ENCODE measurements at places on chromosomes 5 and 9.
A peak's percentile ranks its signal among the peaks of the same experiment; 100 is the strongest.

DNA sequence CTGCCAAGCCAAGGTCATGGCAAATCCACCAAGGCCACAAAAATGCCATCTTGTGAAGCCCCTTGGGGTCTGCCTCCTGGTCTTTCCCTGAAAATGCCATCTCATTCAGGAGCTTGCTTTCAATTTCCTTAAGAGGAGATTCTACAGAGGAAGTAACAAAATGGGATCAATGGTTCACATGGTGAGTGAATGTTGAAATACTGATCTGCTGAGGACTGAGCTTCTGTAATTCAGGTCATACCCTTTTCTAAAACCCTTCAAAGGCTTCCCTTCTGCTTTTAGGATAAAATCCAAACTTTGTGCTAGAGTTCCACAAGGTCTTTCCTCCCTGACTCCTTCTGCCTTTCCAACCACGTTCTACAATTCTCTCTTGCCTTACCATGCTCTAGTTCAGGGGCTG lies 24.7 kb upstream of the NR3C1 start:
- DNase-seq, result no peak

- DNase-seq, result no peak
Measured at GRCh38 chr5:7018198-7018597, 305.0 kb downstream of the TENT4A start.

DNA sequence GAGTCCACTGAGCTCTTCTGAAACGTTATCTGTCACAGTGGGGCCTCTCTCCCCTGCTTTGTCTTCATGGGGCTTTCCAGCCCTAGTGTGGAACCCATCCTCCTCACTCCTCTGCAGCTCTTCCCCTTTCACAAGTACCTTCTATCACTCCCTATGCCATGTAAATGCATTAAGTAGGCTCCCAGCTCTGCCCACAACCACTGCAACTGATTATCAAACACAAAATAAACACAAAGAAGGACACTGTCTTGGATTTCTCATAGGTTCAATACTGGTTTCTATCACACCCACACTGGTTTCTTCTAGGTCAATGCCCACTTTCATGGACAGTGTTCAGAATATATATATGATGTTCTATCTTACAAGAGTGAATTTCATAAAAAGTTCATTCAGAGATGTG lies 139.4 kb downstream of the GNAQ start:
- no peak for DNase-seq

DNA sequence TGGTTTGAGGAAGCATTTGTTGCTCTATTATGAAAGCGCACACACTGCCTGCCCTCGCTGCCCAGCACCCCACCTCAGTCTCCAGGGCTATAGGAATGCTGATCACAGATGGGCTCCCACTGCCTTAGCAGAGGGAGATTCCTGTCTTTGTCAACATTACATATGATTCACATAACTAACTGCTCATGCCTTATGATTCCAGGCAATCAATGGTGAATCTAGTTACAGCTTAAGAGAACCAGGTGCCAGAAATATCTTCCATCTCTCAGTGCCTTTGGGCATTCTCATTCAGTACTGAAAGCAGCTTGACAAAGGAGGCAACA lies 458.9 kb upstream of the C9orf72 start:
- no peak for DNase-seq

DNA sequence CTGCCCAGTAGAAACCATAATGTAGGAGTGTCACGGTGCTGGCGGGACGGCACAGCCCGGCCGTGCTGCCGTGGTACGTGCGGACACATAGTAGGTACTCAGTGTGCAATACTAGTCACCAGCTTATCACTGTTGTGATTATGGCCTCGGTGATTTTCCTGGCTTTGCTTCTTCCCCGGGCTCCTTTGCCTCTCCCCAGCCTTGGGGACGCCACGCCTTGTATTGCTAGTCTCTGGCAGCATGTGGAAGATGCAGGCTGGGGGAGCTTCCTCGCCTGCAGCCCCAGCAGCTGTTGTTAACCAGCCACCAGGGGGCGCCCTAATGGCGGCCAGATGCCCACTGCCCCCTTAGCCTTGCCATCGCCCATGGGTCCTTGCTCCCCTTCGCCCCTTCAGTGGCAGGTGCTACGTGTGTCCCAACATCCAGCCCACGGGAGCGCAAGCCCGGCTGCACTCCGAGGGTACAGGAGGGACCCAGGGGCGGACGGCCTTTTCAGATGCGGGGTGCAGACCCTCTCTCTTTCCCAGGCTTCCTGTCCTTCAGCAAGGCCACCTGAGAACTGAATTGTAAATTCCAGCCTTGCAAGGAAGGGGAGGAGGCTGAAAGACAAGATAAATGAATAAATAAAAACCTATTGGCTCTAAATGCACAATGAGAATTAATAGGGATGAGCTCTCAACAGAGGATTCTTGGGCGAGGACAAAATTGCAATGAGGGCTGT lies 8.0 kb downstream of the NTNG2 start:
- peak; percentile 58 for DNase-seq

DNA sequence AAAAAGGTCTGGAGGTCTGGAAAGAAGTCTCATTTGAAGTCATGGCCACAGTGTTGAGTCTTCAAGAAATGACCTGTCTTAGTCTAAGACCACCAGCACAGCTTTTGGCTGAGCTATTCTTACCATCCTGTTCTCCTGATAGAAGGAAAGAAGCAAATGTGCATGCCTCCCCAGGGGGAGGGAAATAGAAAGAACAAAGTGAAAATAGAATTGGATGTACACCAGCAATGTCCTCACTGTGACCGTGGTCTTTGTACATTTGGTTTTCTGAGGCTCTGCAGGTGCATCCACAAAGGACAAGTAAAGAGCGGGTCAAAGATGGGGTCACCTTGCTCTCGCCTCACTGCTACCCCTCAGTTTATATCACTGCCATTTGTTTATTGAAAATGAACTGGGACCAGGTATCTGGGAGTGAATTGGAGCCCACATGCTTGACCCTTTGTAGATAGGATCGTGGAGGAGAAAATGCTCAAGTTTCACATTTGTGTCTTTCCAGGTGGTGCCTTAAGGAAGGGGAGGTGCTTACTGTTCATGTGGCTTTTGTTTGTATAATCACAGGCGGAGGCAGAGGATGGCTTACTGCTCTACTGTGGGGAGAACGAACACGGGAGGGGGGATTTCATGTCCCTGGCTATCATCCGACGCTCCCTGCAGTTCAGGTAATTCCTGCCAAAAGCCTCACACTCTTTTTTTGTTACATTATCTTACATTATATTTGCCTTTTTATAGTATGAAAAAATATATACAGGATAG lies 147.8 kb downstream of the LIFR start:
- DNase-seq, result no peak

DNA sequence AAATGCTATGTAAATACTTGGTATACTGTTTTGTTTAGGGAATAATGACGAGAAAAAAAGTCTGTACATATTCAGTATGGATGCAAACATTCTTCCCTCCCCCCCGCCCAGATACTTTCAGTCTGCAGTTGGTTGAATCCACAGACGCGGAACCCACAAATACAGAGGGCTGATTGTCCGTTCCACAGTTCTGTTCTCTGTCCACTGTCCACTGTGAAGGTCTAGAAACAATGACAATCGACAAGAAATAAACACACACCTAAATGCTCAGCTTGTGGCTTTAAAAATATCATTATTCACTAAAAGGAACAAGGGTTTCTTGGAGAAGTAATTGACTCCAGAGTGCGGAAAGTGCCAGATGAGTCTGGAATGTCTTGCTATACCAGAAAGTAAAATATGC lies 109.1 kb downstream of the TMEM161B start:
- no peak for DNase-seq

DNA sequence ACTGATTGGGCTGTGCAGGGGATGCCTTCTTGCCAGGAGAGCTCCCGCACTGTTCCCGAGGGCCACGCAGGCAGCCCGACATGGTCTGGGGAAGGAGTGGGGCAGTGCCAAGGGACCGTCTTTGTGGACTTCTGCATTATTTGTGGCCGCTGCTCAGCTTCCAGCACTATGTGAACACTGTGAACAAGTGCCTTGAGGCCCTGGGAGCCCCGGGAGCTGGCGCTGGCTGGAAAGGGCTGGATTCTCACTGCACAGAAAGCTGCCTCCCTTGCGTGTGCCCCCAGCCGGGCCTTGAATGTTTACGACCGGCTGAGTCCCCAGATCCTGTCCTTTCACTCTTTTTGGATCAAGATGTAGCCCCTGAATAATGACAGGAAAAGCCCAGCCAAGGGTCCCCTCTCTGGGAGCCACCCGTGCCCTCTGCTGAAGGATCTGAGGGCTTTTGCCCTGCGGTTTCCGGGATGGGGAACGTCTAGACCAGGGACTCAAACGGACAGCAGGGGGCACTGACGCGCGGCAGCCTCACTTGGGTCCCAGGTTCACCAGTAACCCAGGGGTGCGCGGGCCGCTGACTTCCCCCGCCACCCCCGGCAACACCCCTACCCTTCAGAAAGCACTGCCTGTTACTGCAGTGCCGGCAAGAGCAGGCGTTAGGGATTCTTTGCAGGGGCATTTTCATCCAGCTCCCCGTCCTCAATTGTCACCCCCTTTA lies 98.9 kb upstream of the FCN2 start:
- peak; percentile 12 for DNase-seq

GRCh38 chr5:54063817-54064216 lies 246.6 kb downstream of the ARL15 start:
- no peak for DNase-seq

DNA sequence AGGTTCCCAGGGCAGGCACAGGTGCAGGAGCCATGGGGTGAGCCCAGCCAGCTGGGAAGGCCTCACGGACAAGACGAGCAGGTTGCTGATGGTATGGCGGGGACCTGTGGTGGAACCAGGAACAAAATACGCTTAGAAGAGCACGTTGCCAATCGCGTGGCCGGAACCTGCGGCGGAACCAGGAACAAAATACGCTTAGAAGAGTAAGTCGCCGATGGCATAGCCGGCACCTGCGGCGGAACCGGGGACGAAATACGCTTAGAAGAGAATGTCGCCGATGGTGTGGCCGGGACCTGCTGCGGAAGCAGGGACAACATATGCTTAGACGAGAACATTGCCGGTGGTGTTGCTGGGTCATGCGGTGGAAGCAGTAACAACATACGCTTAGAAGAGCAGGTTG lies 23.5 kb upstream of the SPATA31E1 start:
- no peak for DNase-seq

DNA sequence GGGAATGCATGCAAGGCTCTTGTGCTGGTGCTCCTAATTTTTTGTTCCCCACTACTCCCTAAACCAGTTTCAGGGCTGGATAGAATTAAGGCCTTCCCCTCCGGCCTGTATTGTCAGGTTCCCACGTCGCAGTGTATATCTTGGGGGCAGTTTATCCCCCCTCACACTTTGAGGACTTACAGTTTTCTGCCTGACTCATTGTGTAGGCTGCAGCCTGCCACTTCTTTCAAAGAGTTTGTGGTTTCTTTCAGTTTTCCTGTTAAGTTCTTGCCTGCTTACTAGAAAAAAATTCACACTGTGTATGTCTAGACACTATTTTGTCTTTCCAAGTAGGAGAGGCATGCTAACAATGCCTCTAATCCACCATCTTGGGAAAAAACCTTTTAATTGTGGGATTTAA lies 28.4 kb upstream of the BTNL3 start:
- DNase-seq, result no peak

DNA sequence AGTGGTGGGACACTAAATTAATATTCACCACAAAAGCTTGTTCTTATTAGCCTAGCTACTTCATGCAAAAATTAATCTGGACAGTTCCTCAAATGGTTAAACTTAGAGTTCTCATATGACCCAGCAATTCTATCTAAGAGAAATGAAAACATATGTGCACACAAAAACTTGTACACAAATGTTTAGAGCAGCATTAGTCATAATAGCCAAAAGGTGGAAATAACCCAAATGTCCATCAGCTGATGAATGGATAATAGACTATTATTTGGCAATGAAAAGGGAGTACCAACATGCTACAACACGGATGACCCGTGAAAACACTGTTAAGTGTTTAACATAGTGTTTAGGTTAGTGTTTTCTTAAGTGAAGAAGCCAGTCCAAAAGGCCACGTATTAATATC lies 32.8 kb upstream of the TNIP1 start:
- no peak for DNase-seq

DNA sequence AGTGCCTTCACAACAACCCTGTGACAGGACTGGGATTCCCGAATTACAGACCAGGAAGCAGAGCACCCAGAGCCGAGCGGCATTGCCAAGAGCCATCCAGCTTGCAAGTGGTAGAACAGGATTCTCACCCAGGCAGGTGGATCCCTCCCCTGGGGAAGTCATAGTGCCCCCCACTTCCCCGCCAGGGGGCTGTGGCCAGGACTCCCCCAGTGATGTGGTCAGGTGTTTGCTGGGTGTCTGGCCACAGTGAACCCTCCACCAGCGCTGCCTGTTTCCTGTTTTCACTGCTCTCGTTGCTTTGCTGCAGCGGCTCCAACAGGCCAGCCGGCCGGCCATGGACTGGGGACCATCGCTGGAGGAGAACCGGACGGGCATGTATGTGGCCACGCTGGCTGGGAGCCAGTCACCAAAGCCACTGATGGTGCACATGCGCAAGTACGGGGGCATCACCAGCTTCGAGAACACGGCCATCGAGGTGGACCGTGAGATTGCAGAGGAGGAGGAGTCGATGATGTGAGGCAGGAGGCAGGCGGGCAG lies 19.3 kb downstream of the SLC6A7 start:
- DNase-seq, result no peak

- no peak for DNase-seq
Measured at GRCh38 chr9:93642961-93643360, 66.6 kb downstream of the PHF2 start.

GRCh38 chr5:171450423-171451331 lies 31.2 kb downstream of the FGF18 start:
- peak; percentile 21 for DNase-seq

DNA sequence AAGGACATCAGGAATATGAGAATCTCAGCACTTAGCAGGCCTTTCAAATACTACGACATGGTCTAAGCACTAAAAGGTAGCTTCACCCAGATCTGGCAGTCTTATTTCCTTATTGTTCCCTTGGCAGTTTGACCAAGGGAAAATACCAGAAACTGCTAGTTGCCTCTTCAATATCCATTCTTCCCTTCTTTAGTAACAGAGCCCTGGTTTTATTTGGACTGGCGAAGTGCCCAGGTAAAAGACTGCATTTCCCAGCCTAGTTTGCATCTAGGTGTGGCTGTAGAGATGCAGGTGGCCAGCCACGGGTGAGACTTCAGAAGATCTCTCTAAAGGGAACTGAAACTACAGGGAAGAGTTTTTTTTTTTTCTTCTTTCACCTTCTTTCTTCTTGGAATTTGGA lies 21.6 kb downstream of the DMRT2 start:
- DNase-seq, result no peak

DNA sequence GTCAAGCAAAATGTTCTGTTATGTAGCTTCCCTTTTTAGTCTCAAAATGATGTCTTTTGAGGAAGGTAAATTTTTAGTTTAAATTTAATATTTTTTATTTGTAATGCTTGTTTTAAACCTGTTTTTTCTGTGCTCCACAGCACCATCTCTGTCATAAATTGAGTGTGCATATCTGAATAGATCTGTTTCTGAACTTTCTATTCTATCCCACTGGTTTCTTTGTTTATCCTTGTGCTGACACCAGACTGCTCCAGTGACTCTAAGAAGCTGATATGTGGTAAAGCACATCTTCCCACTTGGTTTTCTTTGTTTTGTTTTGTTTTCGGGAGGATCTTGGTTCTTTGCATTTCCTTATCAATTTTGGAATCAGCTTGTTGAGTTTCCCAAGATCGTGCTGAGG lies 7.1 kb upstream of the RNF145 start:
- DNase-seq, result no peak

All from activated CD4-positive, alpha-beta T cell treated with anti-CD3 and anti-CD28 coated beads, Interleukin-2, amount 50 U/mL, for 16 hours (primary cell).